ENCODE measurements at places on chromosomes 4 and X.

DNA sequence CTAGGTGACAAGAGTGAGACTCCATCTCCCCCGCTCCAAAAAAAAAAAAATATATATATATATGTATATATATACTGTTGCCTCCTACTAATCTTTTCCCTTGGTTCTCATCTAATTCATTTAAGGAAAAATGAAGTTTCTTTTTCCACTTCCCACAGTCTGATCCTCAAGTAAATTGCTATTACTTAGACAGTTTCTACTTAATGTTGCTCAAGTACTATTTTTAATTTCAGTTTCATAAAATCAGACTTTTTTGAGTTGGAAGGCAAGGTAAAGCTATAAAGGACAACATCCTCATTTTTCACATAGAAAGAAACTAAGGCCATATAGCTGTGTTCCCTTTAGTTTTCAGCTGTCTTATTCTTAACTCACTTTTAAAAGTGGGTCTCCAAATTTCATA lies 5.8 kb downstream of the RXFP1 start:
- DNase-seq = no peak

GRCh38 chr4:86991994-86992393 lies 57.2 kb downstream of the AFF1 start:
- no peak for DNase-seq

- no peak for DNase-seq
These were observed 10.7 kb upstream of the NKX1-1 start for GRCh38 chr4:1416948-1417260.

DNA sequence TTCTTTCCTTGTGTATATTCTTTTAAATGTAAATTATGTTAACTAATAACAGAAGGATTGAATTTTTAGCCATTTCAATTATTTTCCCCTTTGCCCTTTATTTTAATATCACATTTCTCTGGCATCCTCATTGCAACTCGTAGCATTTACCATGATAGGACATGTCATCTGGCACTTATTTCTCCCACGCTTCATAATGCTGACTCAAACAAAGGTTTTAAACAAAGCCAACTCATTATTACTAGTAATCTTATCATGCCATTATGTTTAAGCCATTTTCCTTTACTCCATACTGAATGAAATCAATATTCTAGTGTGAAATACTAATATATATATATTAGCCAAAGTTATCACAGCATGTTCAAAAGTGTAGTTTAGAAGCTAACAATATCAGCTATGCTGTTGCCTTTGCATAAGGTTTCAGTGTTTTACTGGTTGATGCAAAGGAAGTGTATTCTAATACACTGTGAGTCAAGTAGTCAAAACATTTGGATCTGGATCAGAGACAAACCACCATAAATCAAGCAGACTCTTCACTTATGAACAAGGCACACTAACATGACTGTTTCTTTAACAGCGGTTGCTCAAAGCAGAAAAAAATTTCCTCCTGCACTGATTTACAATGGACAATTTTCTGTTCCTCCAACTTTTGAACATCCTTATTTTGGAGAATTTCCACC lies 281.6 kb downstream of the SLC7A11 start:
- no peak for DNase-seq
